ENCODE measurements at places on chromosomes 7 and 10. TPM values are rescaled to one million over a fixed set of nuclear protein-coding genes. Genes with fewer than 3 reads are reported as not detected.

TMEM213 gene
- 0.55 TPM for total RNA-seq

LRRC18 gene
- not detected for total RNA-seq

CH25H gene
- total RNA-seq, result 1.6 TPM

GRCh38 chr10:128058106-128058749 lies 68.0 kb downstream of the MKI67 start:
- H3K36me3 ChIP-seq, result no peaks in the 10 kb centered on the region
- H3K27ac ChIP-seq, result no peak overlapping the region
- no peak for DNase-seq

DNA sequence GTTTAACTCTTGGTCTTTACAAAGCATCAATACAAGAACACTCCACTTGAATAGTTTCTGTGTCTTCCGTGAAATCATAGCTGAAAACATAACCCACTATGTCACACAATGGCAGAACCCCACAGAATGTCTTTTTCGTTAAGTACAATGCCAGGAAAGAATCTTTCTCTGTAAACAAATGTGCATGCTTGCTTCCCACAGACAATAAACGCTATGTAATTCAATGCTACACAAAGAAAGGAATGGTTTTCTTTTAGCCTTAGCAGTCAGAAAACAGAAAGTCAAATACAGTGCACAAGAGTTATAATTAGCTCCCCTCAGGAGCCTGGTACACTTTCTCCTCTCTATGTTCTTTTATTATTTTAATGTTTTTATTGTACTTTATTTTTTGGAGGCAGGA lies 186.1 kb downstream of the SRPK2 start:
- no peaks in the 10 kb centered on the region for H3K36me3 ChIP-seq
- H3K27ac ChIP-seq, result peak overlapping the region; percentile 63
- no peaks in the 10 kb centered on the region for H3K27me3 ChIP-seq
- DNase-seq, result no peak
- H3K4me1 ChIP-seq, result no peaks in the 10 kb centered on the region

DNA sequence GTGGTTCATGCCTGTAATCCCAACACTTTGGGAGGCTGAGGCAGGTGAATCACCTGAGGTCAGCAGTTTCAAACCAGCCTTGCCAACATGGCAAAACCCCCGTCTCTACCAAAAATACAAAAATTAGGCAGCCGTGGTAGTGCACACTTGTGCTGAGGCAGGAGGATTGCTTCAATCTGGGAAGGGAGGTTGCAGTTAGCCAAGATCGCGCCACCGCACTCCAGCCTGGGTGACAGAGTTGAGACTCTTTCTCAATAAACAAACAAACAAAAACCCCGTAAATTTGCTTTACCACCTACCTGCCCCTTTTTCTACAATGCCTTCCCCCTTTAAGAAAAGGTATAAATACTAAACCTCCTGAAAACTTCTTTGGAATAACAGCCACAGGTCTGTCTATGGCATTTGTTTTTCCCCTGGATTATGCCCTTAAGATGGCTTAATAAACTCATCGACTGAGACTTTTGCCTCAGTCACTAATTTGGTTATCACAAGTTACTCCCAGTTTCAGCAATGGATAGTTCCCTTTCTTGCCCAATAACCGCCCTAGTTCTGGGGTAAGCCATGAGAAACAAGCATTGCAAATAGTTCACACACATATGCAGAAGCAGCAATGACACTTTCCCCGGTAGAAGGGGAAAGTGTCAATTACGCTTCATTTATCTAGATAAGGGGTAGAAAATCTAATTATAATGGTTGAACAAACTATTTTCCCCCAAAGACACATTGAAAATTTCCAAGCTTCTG lies 52.8 kb upstream of the SVIL start:
- H3K27me3 ChIP-seq, result no peaks in the 10 kb centered on the region
- H3K27ac ChIP-seq, result no peak overlapping the region
- H3K36me3 ChIP-seq, result no peaks in the 10 kb centered on the region

Data from prostate gland (tissue), 2 donors.